ENCODE measurements at places on chromosomes 4 and X.

DNA sequence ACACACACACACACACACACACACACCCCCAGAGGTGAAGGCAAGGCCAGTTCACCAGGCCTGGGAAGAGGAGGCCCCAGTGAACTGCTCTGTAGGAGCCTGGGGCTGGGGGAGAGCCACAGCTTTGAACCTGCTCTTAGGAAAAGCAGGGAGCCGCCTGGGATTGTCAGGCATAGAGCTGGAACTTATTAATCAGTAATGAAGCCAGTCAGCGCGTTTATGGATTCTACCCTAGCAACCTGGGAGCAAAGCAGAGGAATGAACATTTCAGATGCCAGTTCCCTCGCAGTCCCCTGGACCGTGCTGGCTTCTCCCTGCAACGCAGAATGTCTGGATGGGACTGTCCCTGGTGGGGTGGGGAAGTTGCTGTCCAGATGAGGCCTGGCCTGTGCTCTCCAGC lies 45.3 kb upstream of the DDX3X start:
- no peak for DNase-seq

DNA sequence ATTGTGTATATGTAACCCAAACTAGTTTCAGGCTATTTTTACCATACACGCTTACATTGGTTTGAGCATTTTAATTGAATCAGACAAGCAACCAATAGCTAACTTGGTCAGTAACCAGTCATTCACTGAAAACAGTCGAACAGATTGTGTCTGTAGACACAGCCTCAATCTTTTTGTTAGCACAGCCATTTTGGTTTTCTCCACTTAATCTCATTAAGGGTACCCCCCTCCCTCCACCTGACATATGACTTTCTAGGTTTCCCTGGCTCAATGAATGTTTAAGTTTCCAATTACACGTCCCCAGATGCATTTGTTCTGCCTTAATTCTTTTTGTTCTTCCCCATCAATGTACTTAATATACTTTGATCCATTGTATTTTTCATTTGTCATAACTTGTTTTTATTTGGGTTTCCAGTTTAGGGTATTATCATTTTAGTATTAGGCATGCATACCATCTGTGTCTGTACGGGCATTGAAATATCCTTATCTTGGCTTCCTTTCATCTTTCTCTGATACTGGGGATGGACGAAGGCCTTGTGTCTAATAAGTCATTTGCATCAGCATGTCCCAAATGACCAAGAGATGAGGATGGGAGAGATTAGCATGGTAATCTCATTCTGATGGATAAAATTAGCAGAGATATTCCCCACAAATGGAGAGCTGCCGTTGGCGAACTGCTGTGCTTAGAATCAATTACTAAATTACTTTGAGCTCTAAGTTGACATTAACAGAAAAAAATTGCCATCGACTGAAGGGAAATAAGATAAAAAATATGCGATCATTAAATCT lies 35.9 kb upstream of the PHOX2B start:
- DNase-seq: no peak

DNA sequence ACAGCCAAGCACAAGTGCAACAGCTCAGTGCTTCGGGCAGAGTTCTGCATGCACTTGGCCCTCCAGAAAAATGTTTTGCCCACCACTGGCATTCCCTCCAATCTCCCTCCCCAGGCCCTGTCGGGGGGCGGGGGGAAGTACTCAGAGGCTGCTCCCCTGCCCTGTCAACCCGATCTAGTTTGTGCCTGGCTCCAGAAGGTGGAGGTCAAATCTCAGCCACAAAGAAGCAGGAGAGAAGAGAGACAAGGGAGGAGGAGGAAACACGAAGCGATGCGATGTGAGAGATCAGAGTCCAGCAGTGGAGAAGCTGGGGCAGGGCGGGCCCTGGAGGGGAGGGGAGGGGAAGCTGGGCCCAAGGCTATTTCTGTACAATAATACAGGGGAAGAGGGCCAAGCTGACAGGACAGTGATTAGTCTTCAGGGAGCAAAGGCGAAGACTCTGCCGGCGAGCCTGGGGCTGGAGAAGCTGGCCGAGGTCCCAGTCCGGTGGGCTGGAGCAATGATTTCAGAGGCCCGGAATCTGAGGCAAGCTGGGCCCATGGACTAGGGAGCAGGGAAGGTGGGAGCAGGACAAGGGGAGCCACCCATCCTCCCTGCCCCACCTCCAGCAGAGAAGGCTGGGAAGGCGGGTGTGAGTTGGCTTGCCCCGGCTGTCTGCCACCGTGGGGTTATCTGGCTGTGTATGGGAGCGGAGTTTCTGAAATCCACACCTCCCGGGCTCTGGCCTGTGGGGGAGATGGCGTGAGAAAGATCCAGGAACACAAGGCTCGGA lies 167.1 kb downstream of the EFNB1 start:
- no peak for DNase-seq

DNA sequence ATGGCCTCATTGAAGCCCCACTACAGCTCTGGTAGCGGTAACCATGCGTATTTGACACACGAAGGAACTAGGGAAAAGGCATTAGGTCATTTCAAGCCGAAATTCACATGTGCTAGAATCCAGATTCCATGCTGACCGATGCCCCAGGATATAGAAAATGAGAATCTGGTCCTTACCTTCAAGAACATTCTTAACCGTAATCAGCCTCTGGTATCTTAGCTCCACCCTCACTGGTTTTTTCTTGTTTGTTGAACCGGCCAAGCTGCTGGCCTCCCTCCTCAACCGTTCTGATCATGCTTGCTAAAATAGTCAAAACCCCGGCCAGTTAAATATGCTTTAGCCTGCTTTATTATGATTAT lies 876 bp downstream of the HPRT1 start:
- no peak for DNase-seq

GRCh38 chr4:145583191-145584055 lies 35.8 kb upstream of the MMAA start:
- DNase-seq: no peak

DNA sequence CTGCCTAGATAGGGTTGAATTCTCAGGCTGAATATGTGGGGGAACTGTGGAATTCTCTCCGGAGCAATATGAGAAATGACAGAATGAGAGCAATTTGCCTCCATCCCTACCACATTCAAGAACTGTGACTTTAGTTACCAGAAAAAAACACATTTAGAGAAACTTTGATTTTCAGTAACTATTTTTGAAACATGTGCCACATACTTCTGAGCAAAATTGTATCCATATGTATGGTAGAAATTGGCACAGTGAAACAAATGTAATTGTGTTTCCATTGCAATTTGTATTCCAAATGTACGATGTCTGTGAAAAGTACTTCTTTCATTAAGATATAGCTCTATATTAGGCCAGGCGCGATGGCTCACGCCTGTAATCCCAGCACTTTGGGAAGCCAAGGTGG lies 5.5 kb upstream of the KLHL8 start:
- DNase-seq: no peak

- DNase-seq: no peak
Measured at GRCh38 chr4:39166177-39166576, 16.2 kb upstream of the WDR19 start.

DNA sequence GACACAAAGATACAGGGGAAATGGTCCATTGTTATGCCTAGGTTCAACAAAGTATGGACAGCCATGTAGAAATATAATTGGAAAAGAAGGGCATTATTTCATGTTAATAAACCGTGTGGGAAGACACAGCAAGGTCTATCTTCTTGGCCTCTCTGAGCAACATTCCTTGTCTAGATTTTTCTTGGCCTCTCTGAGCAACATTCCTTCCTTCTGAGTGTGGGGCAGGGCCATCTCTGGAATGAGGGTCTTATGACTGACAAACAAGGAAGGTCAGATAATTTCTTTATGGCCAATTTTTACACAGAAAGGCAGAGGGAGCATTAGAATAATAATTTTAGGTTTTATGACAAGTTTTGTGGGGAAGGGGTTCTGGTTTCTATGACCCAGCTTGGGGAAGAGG lies 24.3 kb upstream of the MAOA start:
- no peak for DNase-seq

- no peak for DNase-seq
Measured at GRCh38 chr4:133713340-133713739, 488.2 kb downstream of the PABPC4L start.

DNA sequence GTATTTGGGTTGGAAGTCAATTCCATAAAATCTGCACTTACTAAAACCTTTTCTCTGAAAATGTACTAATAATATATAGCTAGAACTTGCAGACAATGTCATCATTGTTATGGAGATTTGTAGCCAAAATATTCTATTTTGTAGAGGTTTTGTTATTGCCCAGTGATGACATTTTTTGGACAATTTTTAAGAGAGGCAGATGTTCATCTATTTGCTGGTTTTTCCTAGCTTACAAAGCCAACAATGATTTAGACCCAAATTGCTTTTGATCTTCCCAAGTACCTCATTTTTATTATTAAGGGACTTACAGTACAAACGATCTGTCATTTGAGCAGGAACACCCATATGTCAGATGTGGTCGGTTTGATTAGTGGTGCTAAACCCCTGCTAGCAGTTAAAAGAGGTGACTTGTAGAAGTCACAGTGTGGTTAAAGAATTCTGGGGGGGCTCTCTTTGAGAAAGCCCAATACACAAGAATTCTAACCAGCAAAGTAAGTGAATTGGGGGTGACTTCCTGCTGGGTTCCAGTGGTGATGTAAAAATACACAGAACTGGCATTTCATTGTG lies 136.2 kb downstream of the KIT start:
- no peak for DNase-seq

Measured in T1000 (cell line).